Progenitor cell of endocrine pancreas (in vitro differentiated cells): ENCODE measurements at places on chromosomes 6 and 20.

GRCh38 chr6:169926617-169927417, 175.4 kb downstream of the ERMARD start:
- H3K27me3 ChIP-seq: no peaks in the 10 kb centered on the region
- H3K36me3 ChIP-seq: no peaks in the 10 kb centered on the region
- peaks cover 9% of the 10 kb centered on the region for H3K4me1 ChIP-seq
- no peak overlapping the region for H3K27ac ChIP-seq
- no peak overlapping the region for H3K4me3 ChIP-seq

DNA sequence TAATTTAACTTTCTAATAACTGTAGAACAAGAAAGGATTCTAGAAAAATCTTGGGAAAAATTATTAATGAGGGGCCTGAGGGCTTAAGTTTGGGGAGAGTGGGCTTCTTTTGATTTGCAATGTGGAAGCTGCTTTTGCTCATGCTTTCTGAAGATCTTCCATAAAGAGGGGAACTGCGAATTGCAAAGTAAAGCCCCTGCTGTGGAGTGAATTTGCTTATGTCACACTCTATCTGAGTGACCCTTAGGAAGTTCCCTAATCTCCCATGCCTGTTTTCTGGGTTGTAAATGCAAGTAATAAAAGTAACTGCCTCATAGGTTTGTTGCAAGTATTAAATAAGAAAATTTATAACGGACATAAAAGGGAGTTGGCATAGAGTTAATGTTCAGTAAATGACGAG, 301.2 kb downstream of the PLCB1 start:
- H3K4me1 ChIP-seq: no peaks in the 10 kb centered on the region
- no peaks in the 10 kb centered on the region for H3K27me3 ChIP-seq
- no peak for DNase-seq
- H3K4me3 ChIP-seq: no peak overlapping the region
- H3K36me3 ChIP-seq: no peaks in the 10 kb centered on the region

DNA sequence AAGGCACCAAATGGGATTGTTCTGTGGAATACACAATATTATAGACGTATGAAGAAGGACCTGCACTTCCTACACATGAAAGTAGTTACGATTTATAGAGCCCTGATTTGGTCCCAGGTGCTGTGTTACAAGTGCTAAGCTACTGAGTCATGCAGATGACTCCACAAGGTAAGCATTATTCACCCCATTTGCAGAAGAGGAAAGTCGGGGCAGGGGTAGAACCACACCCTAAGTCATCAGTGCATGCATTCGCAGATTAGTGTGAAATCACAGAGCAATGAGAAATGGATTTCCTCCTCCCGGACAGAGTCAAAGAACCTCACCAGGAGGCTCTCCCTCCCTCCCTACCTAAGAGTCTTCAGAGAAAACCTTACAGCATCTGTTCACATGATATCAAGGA, 279.5 kb downstream of the LRFN2 start:
- no peaks in the 10 kb centered on the region for H3K4me1 ChIP-seq
- no peak overlapping the region for H3K27ac ChIP-seq
- no peak for DNase-seq
- H3K4me3 ChIP-seq: no peak overlapping the region
- H3K36me3 ChIP-seq: no peaks in the 10 kb centered on the region
- peaks cover 25% of the 10 kb centered on the region for H3K27me3 ChIP-seq

DNA sequence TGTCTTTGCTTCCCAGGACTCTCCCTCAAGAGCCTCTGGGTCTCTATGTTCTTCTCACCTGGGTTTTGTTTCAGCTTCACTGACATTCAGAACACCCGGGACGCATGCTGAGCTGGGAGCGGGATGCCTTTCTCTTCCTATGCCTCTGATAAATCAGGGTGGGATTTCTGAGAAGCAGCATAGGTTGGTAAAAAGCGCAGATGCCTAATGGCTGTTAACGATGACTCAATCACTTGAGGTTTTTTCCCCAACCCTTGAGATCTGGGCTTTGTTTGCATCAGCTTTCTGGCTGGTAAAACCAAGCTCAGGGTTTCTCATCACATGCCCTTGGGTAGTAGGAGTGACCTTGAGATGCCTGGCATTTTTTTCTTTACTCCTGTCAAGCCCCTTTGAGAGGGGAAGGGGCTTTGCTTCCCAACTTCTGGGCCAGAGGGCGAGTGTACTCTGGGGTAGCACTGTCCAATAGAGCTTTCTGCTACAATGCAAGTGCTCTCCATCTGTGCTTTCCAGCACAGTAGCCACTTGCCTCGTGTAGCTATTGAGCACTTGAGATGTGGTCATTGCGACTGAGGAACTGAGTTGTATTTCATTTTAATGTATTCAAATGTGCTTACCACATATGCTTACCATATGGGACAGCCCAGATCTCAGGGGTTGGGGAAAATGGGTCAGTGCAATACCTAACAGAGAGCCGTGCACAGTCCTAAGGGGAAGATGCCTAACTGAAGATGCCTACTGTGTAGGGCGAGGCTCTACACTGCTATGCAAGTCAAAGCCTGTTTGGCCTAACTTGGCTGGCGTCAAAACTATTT, 69.1 kb downstream of the PPP1R14C start:
- peaks cover 20% of the 10 kb centered on the region for H3K27me3 ChIP-seq
- H3K27ac ChIP-seq: no peak overlapping the region
- no peak overlapping the region for H3K4me3 ChIP-seq
- no peaks in the 10 kb centered on the region for H3K36me3 ChIP-seq
- no peak for DNase-seq

DNA sequence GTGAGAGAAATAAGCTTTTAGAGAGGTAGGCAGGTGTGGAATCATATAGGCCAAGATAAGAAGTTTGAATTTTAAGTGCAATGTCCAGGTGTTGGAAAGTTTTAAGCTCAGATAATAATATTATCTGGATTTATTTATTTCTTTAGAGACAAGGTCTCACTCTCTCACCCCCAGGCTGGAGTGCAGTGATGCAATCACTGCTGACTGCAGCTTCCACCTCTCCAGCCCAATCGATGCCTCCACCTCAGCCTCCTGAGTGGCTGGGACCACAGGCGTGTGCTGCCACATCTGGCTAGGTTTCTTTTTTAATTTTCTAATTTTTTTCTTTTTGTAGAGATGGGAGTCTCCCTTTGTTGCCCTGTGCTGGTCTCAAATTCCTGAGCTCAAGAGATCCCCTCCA, 5.5 kb upstream of the MAS1L start:
- peaks cover 23% of the 10 kb centered on the region for H3K27me3 ChIP-seq
- no peaks in the 10 kb centered on the region for H3K36me3 ChIP-seq
- H3K4me1 ChIP-seq: no peaks in the 10 kb centered on the region
- no peak overlapping the region for H3K27ac ChIP-seq
- DNase-seq: no peak

DNA sequence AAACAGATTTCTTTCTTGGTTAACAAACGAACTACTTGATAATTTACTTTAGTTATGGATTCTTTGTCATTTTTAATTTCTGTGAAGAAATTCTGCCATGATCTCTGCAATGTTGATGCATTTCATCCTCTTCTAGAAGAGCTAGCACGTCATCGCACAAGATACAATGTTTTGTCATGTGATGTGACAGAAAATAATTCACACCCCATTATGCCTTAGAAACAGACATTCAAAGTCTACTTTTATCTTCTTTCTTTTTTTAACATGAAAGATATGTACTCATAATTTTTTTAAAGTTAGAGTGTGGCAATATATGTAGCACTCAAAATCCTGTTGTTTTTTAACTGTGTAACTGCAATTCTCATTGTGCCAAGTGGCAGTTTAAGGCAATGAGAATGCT, 39.6 kb upstream of the NELFCD start:
- no peak overlapping the region for H3K4me3 ChIP-seq
- DNase-seq: no peak
- peaks cover 2% of the 10 kb centered on the region for H3K27me3 ChIP-seq
- peaks cover 14% of the 10 kb centered on the region for H3K4me1 ChIP-seq

DNA sequence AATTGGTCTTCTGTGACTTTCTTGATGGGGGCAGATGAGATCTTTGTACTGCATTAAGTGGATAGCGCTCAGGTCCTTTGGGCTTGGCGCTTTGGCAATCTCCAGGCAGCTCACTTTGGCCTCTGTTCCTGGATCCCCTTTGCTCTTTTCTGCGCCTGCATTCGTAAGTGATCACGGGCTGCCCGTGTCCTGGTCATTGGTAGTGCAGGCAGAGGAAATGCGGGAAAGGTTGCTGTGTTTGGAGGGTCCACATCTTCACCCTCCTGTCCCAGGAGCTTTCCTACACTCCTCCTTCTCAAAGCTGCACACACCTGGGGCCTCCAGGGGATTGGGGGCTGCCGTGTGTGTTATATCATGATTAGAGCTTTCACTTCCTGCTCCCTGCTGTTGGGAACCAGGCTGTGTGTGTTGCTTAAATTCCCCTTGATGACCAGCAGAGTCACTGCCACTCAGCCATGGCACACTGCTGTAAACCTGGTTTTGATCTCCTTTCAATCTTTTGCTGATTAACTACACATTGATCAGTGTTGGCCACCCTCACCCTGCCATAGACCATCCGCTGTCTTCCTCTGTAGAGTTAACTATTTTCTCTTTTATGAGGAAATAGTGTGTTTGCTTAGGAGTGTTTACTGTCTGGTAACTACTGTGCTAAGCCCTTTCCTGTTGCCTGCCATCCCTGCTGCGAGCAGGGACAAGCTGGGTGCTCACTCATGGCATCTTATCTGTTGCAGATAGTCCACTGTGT, 13.0 kb upstream of the SNHG17 start:
- peaks cover 13% of the 10 kb centered on the region for H3K4me1 ChIP-seq
- H3K27me3 ChIP-seq: no peaks in the 10 kb centered on the region
- H3K36me3 ChIP-seq: peaks cover 15% of the 10 kb centered on the region
- peak overlapping the region; percentile 80 for H3K4me3 ChIP-seq

DNA sequence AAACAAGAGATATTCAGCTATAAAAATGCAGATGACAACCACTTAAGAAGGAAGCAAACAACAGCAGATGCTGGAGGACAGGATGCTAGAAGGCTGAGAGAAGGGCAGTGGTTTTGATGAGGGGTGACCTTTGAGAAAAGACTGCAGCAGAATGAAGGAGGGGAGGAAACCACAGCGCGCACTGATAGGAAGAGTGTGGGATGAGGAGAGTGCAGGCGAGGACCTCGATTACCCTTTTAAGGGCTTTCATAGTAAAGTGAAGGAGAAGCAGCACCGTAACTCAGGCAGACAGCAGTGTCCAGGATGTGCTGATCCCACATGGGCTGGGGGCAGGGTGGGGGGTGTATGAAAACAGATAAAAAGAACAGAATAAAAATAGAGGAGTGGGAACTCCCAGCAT, 19.2 kb downstream of the ZBTB2 start:
- peaks cover 3% of the 10 kb centered on the region for H3K4me1 ChIP-seq
- no peak for DNase-seq
- no peak overlapping the region for H3K27ac ChIP-seq

DNA sequence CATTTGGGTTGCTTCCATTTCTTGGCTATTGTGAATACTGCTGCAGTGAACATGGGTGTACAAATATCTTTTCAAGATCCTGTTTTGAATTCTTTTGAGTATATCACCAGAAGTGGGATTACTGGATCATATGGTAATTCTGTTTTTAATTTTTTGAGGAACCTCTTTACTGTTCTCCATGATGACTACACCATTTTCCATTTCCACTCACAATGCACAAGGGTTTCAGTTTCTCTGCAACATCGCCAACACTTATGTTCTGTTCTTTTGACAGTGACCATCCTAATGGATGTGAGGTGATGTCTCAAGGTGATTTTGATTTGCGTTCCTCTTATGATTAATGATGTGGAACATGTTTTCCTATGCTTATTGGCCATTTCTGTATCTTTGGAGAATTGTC, 214.4 kb upstream of the ZFP64 start:
- no peaks in the 10 kb centered on the region for H3K36me3 ChIP-seq
- DNase-seq: no peak
- peaks cover 8% of the 10 kb centered on the region for H3K27me3 ChIP-seq
- H3K4me3 ChIP-seq: no peak overlapping the region
- no peak overlapping the region for H3K27ac ChIP-seq

- H3K36me3 ChIP-seq: no peaks in the 10 kb centered on the region
- H3K27ac ChIP-seq: peak overlapping the region; percentile 99
- peaks cover 24% of the 10 kb centered on the region for H3K4me1 ChIP-seq
- H3K27me3 ChIP-seq: no peaks in the 10 kb centered on the region
These were observed 641 bp downstream of the ARFGEF2 start for GRCh38 chr20:48921883-48922820.
